Heart right ventricle (tissue), 16 donors: ENCODE measurements at places on chromosomes 6 and 20. TPM values are rescaled to one million over a fixed set of nuclear protein-coding genes. Genes with fewer than 3 reads are reported as not detected.

Gene POPDC3
- total RNA-seq = 34.0 TPM

GRCh38 chr20:22815603-22816315, 219.4 kb upstream of the SSTR4 start:
- no peak for DNase-seq

DNA sequence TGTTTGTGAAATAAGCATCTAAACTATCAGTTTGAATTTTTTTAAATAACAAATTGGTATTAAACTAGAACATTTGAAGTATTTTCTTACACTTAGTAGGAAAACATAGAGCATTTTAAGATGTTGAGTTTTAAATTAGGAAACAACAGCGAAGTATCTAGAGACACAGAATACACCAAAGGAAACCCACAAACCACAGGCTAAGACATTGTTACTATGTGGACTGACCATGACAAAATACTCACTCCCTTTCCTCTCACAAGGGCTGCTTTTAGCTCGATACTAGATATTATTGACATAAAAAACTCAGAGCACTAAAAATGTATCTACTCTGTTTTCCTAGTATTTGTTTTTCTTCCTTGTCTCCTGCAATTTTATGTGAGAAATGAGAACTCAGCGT, 266.0 kb upstream of the CITED2 start:
- DNase-seq = no peak

Gene HMGCLL1
- 1.4 TPM for total RNA-seq

Gene LAMA4
- total RNA-seq = 103 TPM
